ENCODE measurements at places on chromosomes 16 and 17. TPM values are rescaled to one million over a fixed set of nuclear protein-coding genes. Genes with fewer than 3 reads are reported as not detected.

- DNase-seq = peak; percentile 94
Observed at GRCh38 chr16:70430667-70431536, 8.0 kb downstream of the ST3GAL2 start.

- no peak for DNase-seq
Observed at GRCh38 chr17:78046923-78047322, 81.6 kb downstream of the TMC6 start.

KRTAP4-3 gene
- total RNA-seq = not detected

DNA sequence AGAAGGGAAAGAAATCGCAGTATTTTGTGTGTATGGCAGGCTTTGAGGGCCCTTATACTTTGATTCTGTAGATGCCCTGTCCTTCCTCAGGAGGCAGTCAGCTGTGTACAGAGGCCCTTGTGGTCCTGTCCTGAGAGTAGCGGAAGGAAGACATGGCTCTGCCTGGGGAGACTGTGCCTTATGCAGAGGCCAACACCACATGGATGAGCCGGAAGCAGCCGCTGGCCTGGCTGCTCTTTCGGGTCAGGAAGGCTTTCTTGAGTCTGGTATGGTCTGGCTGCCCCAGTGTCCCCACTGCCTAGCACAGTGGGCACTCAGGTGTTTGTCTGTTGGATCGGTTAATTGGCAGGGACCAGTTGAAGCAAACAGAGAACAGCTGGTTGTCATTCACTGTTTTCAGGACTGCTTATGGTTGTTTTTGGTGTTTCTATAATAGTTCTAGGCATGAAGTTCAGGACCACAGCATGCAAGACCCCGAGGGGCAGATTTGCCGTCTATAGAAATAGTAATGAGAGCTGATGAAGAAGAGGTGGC is 12.4 kb downstream of the USP10 start:
- DNase-seq = no peak

- DNase-seq = no peak
Observed at GRCh38 chr17:39064819-39065218, 86.6 kb downstream of the PLXDC1 start.

PIGQ gene
- total RNA-seq = 51.4 TPM

- no peak for DNase-seq
Observed at GRCh38 chr17:82776454-82776853, 24.6 kb downstream of the TBCD start.

Measured in OCI-LY7 (cell line).